ENCODE measurements at places on chromosomes 7 and 10.

GRCh38 chr10:62433181-62433692 lies 59.1 kb downstream of the ZNF365 start:
- DNase-seq: peak; percentile 98

DNA sequence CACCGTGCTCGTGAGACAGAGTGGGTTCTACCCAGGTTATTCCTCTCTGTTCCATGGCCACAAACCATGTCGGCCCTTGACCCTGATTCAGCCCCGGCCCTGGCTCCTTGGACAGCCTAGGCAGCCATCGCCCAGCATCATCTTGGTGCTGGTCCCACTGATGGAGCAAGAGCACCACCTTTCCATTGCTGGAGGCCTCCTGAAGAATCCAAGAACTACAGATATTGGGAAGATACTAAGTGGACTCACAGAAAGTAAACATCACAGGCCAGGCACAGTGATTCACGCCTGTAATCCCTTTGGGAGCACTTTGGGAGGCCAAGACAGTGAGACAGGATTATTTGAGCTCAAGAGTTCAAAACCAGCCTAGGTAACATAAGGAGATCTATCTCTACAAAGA lies 125.1 kb downstream of the NT5C2 start:
- DNase-seq: no peak

- DNase-seq: no peak
Observed at GRCh38 chr7:77989981-77990566, 191.5 kb downstream of the PHTF2 start.

- no peak for DNase-seq
Observed at GRCh38 chr7:117064688-117065087, 111.4 kb downstream of the ST7 start.

DNA sequence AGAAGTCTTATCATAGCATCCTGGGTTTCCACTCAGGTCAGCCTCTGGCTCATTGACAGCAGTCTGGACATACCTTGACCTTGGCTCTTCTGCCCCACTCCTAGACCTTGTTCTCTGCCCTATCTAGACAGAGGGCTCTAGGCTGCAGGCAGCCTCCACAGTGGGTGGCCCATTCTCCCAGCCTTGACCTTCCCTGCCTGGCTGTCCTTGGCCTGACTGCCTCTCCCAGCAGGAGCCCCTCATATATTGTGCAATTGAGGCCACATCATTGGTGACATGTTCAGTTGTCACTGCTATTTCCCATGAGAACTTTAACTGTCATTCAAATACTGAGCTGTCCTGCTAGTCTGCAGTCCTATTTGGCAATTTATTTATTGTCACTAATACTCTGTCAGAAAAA lies 503.4 kb downstream of the PLXNA4 start:
- DNase-seq: no peak

GRCh38 chr10:29245476-29245875 lies 43.4 kb upstream of the LYZL1 start:
- DNase-seq: no peak

GRCh38 chr10:71406878-71407277 lies 10.2 kb downstream of the CDH23 start:
- no peak for DNase-seq

DNA sequence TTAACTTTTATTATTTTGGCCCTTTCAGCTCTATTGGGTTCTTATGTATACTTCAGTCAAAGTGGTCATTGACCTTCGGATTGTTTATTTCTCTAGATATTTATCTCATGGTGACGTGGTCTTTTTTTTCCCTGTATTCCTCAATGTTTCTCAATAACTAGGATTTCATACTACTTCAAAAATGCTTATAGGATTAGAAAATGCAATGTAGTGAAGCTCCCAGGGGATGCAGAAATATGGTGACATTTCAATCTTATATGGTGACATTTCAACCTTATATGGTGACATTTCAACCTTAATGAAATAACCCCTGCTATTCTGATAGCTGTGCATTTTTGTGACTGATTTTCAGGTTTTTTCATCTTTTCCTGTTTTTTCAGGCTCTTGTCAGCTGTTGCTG lies 51.4 kb downstream of the CHRM2 start:
- DNase-seq: no peak

Measured in RCC 7860 (cell line).